ENCODE measurements at places on chromosomes 12 and 14.

GRCh38 chr12:79717006-79717405, 26.2 kb upstream of the PAWR start:
- no peak for ATAC-seq

GRCh38 chr14:52949711-52950409, 990 bp downstream of the FERMT2 start:
- ATAC-seq = no peak

DNA sequence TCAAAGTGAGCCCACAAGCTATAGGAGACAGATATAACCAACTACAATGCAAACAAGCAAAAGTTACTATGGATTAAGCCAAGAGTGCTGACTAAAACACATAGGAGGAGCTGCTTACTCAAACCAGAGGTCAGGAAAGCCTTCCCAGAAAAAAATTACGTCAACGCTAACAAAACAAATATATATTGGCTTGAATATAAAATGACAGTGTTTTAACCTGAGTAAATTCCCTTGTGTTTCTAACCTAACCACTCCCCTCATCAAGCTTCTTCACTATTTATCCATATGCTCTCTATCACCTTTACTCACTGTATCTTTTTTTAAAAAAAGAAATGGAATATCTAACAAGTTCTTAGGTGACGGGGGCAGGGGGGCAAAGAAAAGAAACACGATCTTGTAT, 115.9 kb downstream of the MED13L start:
- no peak for ATAC-seq

DNA sequence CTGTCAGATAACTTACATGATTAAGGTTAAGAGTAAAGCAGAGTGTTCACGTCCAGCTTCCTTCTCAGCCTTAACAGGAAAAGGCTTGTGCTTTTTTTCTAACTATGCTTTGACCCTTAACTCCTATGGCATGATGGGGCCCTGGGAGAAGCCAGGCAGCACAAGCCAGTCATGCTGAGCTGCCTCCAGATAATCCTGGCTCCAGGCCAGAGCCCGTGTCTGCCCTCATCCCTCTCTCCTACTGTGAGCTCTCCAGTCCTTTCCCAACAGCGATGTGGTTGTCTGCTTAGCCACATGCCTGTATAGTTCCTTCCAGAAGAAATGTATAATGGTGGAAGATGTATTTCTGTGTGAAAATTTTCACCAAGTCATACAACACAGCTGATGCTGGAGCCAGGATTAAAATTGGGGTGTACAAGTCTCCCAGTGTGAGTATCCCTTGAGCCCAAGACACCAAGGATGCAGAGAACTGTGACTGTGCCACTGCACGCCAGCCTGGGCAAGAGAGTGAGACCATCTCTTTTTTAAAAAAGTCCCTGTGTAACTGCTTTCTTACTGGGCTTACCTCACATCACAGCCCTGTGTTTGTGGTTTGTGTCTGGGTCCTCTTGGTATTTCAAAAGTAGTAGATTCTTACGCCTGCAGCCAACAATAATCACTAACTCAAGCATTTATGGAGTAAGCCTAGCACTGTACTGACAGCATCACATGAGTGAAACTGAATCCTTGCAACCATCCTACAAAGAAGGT, 7.9 kb upstream of the ITFG2 start:
- no peak for ATAC-seq

DNA sequence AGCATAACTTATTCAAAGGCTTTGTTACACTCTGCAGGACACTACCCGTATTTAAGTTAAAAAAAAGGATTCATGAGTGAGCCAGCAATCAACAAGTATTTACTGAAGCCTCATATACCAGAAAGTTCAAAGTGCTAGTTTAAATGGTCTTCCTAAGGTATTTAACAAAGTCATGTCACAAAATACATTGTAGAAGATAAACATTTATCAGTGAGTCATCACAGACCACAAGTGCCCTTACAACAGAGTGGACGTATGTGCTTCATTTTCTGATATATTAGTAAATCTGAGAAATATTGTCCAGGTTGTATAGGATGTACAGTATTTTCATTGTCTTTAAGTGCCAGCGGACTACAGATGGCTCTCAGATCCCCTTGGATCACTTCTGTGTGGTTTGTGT, 24.2 kb downstream of the FLRT2 start:
- no peak for ATAC-seq

DNA sequence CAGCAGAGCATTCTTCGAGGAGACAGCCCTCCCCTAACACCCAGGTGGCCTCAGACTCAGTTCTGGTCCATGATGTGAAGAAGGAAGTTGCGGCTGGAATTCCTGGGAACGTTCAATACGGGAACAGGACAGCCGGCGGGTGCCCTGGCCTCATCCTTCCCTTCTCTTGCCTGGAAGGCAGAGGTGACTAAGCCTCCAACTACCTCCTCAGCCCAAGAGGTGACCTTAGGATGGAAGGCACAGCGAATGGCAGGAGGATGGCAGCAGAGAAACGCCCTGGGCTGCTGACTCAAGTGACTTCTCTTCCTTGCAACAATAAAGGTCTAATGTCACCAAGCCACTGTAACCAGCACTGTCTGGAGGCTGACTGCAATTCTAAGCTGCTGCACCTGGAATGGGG, 36.1 kb downstream of the DHX37 start:
- no peak for ATAC-seq

- no peak for ATAC-seq
Measured at GRCh38 chr12:58678753-58679152, 241.6 kb downstream of the LRIG3 start.

- ATAC-seq = no peak
Measured at GRCh38 chr14:22152161-22152870, 436.7 kb downstream of the DAD1 start.

- ATAC-seq = no peak
Measured at GRCh38 chr12:72610342-72610741, 338.2 kb downstream of the TRHDE start.

- ATAC-seq = no peak
Measured at GRCh38 chr12:95788637-95789036, 1.9 kb downstream of the NTN4 start.

DNA sequence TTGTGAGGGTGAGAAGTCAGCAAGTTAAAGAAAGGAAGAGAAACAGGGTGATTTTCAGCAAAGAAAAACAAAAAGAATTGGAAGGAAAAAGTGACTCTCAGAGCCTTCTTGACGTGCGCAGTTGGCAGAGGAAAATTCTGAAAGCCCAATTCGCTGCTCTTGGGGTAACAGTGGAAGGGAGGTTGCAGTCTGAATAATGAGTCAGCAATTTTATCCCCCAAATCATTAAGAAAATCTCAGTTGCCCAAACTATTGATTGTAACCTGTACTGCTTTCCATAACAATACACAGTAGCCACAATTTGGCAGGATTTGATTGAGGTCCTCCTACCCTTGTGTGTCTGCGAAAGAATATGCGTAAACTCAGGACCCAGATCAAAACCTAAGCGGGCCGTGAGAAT, 309.1 kb downstream of the EMP1 start:
- ATAC-seq = no peak

DNA sequence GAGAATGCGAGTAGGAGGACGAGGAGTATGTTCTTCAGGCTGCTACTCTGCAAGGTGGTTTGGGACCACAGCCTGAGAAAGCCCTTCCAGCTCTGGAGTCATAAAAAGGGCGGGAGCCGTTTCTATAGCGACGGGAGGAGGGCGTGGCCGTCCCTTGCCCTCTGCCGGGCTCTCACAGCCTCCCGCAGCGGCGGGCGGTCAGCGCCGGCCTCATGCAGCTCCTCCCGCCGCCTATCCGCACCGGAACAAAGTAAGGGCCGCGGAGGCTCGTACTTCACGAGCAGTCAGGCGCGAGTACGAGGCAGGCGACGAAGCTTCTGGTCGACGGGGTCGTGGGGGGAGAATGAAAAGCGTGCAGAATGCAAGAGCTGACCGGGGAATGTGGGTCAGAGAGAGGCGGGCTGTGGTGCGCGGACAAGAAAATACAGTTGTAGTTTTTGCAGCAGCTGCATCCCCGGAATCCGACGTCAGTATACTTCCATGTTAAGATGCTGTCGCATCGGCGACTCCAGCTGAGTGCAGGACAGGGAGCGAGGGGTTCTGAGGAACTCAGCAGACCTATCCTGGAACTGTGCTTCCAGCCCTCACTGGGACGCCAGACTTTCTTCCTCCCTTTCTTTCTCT, at the start of gene DYRK4:
Gene DYRK4 (plus strand): TSS at position 175 of the 624 bp plus-strand sequence. CDS start 38 bp downstream, at position 213.
- ATAC-seq = peak; percentile 88

GRCh38 chr12:41439801-41440200, 251.7 kb downstream of the PDZRN4 start:
- no peak for ATAC-seq

GRCh38 chr12:19288603-19289244, 150.6 kb upstream of the AEBP2 start:
- ATAC-seq = no peak

DNA sequence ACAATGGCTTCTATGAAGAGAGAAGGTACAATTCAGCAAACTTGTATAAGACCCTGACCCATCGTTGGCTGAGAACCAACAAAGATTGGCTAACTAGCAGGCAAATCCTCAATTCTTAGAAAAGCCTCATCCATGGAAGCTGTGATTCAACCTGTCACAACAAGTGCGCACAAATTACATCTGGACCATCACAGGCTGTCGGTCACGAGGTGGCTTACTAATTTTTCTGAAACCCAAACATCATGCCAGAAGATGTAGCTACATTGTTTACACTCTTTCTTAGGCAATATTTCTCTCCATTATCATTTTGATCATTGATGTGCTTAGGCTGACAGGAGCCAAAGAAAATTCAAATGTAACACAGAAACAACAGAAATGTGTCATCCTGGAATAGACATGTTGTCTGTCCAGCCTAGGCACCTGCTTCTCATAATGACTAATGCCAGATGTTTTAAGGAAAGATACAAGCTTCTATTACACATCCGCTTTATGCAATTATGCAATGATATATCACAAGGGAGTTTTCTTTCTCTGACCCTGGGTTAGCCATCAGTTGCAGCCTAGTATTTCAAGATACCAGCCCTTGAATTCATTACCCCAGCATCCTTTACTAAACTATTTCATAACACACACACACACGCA, 92.9 kb upstream of the DIO2 start:
- peak; percentile 88 for ATAC-seq

- no peak for ATAC-seq
Measured at GRCh38 chr14:37167151-37168047, 5.0 kb downstream of the SLC25A21 start.

- ATAC-seq = no peak
Measured at GRCh38 chr14:98018628-98019027, 1221.4 kb downstream of the VRK1 start.

DNA sequence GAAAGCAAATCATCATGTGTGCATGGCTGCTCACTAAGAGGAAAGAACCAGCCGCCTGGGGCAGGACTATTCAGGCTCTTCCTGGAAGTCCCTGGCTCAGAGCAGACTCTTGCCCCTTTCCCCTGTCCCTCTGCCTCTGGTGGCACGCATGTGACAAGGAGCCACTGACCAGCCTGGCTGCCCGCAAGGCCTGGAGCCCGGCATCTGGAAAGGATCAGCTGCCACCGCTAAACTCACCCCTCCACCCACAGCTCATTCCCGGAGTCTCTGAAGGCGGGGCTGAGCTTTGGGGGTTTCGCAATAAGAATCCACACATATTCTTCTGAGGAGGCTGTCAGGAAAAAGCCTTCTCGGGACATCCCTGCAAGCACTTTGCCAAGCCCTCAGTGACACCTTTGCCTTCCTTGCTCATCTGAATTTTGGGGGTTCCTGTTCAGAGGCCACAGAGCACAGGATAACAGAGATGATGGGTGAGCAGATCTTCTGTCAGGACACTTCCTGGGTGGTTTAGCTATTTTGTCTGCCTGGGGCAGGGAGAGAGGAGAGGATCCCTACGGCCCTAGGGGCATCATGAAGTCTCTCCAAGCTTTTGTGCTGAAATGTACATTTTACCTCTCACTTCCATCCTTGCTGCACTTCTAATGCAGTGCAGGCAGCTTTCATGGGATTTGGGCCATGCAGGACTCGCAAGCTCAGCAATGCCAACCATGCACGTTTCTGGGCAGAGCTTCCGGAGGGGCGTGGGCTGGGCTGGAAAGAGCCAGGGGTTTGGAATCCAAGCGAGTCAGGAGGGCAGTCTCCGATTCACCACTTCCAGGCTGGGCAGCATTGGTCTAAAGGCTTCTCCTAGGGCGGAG, 124.8 kb upstream of the MAP1LC3B2 start:
- ATAC-seq = peak; percentile 96

DNA sequence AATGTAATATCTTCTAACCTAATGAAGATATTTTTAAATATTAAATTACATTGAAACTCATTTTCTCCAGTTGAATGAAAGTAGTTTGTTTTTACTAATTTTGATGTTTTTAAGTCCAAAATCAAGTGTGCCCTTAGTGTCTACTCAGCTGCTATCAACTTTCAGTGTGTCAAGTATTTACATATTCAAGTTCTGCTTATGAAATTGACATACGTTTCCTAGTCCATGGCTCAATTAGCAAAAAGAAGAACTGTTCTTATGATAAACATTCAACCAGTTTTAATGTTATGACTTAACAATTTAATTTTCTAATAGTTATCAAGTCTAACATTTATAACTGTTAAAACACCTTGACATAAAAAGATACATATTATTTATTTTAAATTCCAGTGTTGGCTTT, 137.1 kb downstream of the DUSP6 start:
- ATAC-seq = no peak

DNA sequence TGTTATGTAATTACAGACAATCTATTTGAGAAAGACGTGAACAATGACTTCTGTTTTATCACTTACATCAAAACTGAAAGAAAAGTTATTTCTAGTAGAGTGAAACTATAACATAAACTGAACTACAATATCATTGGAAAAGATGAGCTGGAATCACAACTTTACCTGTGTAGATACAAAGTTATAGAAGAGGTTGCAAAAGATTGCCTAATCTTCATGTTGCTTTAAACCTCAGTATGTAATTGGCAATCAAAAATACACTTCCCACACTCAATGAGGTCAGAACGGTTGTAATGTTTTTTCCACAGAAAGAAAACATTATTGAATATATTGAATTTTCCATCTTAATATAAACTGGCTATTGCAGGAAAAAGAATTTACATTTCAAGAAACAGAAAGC, 37.7 kb upstream of the GXYLT1 start:
- ATAC-seq = no peak

DNA sequence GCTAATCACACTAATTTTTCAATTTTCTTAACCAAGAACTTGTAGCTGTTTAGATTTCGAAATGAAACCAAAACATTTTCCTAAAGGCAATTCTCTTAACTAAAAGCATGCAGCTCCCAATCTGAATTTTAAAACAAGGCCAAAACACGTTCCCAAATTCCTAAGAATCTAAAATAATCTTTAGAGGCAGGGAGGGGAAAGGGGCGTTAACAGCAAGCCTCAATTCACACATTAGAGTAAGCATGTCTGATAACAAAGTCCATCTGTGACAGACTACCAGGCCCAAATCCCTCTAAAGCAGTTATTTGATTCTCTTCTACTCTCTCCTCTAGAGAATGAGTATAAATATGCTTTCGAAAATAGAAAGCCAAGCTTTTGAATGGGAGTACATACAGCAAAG, 754 bp downstream of the ATG14 start:
- ATAC-seq = no peak

- no peak for ATAC-seq
Measured at GRCh38 chr12:66438601-66439000, 136.3 kb downstream of the HELB start.

DNA sequence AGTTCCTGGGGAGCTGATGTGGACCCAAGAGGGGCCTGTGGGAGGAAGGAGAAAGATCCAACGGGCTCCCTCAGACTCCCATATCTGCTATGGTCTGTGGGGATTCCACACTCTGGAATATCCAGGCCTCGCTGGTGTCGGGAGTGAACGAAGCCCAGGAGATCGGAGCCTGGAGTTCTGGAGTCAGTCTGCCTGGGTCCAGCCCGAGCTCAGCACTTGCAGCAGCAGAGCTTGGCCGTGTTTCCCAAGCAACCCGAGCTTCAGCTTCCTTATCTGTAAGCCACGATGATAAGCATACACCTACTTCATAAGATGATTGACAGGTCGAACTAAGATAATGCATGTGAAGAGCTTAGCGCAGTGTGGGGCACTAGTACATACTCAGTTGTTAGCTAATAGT, 10.1 kb downstream of the LTBP2 start:
- no peak for ATAC-seq

Measured in gastroesophageal sphincter (tissue), 4 donors.